ENCODE measurements at places on chromosomes 2 and 18.

DNA sequence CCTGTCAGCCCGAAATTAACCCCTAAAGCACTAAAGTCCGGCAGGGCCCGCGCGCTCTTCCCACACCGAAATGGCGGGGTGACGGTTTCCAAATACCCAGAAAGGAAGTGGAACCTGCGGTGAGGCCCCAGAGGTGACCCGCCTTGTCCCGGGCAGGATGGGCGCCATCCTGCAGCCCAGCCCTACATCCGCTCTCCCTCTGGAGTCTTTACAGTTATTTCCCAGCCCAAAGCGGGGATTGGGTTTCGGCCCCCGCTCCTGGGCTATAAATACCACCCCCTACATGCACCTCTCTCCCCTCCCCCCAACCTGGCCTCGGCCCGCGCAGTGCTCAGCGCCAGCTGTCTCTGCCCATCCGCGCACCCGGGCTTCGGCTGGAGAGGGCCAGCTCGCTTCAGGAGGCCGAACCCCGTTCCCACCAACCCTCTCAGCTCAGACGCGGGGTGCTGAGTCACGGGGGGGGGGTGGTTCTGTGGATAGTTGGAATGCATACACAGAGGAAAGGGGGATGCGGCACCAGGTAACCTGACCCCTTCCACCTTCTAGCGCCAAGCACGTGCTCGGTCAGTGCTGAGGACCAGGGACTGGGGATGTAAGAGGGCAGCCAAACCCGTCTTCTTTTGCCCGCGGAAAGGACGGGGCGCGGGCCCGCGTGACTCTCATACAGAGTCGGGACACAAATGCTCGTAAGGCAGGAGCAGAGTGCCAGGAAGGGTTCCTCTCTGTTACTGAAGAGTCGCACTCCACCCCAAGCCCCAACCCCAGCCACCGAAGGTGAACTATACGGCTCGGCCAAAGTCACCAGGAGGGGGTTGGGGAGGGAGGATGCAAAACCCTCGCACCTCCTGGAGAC lies at the start of gene TUBA4B:
TSS of gene TUBA4B (plus strand) at position 344 of the 853 bp plus-strand sequence. CDS start at position 509, 165 bp downstream.
- DNase-seq, result no peak

DNA sequence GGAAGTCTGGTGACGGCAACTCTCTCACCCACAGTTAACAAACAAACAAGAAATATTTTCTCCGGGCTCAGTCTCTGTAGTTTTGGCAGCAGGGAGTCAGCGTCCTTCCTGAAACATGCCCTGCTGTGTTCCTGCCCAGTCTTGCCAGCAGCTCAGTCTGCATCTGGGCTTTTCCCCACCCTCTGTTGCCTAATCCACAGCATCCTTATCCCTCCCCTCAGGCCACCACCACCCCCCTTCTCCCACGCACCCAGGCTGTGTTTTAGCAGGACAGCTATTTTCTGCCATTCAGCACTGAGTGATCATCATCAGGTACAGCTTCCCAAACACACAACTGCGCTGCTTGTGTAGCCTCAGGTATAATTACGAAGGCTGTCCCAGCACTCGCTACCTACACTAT lies 168.2 kb downstream of the DPP10 start:
- DNase-seq, result no peak

DNA sequence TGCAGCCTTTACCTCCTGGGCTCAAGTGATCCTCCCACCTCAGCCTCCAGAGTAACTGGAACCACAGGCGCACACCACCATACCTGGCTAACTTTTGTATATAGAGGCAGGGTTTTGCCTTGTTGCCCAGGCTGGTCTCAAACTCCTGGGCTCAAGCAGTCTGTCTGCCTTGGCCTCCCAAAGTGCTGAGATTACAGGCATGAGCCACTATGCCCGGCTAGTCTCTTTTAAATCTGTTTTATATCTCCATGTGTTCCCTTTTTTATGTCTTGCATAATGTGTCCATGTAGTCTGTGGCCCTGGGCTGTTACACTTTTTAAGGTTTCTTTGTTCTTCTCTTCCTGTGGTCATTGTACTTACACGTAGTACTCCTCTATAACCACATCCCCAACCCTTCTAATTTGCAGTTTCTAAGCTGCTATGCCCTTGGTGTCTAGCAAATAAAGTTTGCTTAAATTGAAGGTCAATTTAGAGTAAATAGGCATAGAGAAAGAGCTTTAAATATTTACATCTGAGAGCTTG lies 168.2 kb downstream of the MCFD2 start:
- no peak for DNase-seq

- DNase-seq, result no peak
Measured at GRCh38 chr2:109542384-109542783, 71.4 kb downstream of the SEPTIN10 start.

DNA sequence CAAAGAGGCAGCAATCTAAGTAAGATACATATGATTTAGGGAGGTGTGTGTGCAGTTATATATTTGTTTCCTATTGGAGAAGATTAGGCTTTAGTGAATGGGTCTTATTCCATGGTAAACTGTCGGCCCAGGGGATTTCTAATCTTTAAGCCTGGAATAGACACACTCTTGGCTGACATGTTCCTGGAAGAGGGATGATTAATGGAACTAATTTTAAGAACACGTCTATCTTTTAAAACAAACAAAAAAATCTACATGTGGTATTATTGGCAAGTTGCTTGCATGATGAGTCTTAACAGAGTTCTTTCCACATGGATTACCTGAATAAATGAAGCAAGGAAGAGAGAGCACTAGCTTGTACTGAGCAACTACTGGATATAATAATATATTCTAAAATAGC lies 114.2 kb upstream of the NT5C1B start:
- DNase-seq, result no peak

DNA sequence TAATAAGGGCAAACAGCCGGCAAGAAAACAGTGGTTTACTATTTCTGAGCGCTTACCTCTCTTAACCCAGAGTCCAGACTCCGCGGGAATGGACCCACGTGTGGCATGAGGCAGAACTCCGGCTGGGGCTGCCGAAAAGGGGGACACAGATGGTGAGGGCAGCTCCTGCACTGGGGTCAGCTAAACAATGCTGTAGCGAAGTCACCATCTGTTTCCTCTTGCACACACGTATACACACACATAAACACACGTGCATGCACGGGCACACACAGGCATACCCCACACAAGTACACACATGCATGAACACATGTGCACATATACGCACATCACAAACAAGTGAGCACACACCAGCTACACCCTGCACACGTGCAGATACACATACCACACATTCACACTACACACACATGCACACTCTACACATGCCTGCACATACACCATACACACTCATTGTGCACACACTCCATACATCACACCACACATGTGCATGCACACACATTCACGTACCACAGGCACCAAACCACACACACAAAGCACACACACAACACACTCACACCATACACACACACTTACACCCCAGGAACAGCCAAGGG lies 105.9 kb upstream of the ID2 start:
- DNase-seq, result no peak

GRCh38 chr2:8337321-8337720 lies 344.5 kb upstream of the ID2 start:
- DNase-seq, result no peak

DNA sequence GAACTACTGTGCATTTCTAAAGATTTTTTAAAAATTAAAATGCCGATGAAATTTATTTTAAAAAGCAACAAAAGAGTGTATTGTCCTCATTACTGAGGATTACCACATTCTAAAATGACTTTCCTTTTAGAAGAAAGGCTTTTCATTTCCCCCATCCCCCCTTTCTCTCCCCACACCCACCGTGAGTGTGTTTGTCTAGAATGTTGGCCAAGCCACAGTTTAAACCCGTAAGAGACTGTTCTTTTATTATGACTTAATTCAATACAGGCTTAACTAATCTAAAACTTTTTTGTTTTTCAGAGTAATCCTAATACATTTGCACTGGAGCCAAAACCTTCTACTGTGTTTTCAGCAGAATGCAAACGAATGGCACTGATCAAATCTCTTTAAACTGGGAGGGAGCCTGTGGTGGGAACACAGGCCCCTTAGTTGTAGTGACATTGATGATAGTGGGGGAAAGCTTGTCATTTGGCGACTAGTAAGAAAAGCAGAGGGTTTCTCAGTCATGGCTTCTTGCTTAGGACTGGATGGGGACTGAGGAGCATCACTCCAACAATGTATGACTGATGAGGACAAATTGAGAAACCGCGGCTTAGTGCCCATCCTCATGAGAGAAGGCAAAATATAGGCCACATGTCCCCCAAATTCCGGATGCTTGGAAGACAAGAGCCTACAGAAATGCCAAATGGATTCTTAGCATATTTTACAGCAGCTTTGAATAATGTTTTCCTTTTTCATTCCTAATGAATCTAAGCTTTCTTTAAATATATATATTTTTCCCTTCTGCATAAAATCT lies 154.0 kb upstream of the SMIM21 start:
- DNase-seq, result no peak

GRCh38 chr2:63320669-63321068 lies 267.6 kb downstream of the WDPCP start:
- no peak for DNase-seq

DNA sequence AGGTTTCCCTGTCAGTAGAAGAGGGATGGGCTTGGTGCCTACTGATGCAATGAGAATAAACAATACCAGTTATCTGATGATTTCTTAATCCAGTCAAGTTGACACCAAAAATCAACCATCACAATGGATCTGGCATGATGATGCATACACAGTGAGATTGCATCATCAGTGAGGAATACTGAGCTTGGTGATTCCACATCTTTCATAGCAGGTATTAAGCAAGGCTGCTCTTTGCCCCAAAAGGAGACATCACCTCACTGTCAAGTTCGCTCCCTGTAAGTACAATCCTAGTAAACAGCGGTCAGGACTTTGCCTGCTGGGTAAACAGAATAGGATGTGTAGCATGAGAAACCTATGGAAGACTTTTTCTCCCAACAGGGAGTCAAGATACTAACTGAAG lies 282.7 kb upstream of the CDH2 start:
- DNase-seq, result no peak

DNA sequence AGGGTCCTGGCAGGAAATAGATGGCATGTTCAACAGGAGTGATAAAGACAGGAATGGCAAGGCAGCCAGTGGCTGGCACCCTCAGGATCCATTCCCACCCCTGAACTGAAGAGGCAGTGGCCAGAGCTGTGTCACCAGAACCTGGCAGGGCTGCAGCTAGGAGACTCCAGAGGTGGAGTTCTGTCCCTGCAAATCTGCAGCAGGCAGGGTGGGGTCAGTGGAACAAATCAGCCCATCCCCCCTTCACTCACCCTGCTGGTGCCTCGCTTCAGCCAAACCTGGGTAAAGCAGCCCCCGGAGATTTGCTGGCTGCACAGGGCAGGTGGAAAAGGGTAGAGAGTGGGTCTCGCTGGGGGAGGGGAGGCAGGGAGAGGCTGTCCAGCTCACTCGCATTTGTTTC lies 12.7 kb downstream of the INPP5D start:
- DNase-seq, result no peak

- DNase-seq, result no peak
Measured at GRCh38 chr2:69771461-69771860, 29.5 kb downstream of the ANXA4 start.

DNA sequence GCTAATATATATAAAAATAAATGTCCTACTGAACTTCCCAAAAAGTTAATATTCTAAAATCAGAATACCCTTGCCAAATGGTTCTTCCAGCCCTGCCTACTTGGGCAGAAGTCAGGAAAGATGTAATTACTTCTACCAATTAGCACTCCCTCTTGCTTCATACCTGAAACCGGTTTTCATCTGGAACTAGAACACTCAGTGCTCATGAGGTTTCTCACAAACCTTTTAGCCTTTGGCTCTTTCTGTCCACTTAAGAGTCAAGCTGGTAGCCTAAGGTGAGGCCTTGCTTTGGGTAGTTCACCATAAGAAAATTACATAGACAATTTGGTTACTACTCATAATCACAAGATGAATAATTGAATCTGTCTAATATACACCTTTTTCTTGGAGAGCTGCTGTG lies 4.1 kb downstream of the DSG3 start:
- DNase-seq, result no peak

GRCh38 chr2:172085460-172086159 lies at the start of gene DLX1:
Gene DLX1, plus strand, starts transcription at chr2:172085507. Its CDS starts 171 bp downstream, at chr2:172085678.
- no peak for DNase-seq

DNA sequence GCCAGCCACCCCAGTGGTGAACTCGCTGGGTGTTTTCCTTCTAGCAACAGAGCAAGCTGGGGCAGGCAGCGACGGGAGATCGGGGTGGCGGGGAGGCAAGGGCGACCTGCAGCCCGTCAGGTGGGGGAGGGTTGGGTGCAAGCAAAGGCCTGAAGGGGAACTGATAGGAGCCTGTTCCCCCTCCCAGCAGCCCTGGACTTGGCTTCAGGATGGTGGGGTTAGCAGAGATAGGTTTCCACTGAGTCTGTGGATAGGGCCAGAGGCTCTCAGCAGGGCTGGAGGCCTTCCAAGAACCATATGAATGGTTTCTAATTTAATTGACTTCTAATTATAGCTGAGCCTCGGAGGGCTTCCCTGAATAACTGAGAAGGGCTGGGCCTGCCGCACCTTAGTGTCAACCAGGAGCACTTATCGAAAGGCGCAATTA lies 55.3 kb downstream of the EDAR start:
- DNase-seq, result no peak

GRCh38 chr2:120974950-120975349 lies 239.3 kb downstream of the GLI2 start:
- DNase-seq, result no peak

DNA sequence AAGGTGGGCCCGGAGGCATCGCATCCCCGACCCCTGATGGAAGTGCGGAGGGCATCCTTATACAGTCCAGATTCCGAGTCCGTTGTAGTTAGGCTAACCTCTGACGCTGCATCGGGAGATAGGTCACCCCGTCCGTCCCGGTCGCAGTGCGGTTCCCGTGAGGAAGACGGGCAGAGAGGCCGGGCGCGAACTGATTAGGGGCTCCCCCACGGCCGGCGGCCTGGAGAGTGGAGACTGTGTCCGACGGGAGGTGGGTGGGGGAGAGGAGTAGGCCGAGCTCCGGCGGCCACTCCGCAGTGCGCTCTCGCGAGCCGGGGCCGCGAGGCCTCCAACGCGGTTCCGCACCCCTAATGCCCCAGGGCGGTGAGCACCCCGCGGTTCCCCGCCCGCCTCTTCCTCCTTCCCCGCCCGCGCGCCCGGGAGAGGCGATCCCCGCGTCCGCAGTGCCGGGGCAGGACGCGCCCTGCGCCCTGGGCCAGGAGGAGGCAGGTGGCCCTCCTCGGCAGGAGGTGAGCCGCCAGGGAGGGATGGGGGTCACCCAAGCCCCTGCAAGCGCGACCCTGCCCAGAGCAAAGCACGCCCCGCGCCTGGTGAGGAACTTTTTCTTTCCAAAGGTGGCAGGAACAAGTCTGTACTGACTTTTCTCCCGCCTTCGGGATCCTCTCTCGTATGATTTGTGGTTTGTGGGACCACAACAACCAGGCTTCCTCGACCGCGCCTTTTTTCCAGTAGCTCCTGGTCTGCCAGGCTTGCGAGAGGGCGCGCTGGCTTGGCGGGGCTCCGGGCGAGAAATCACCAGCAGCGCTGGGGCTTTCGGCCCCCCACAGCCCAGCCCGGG lies 1.4 kb upstream of the SP5 start:
- no peak for DNase-seq

- DNase-seq, result no peak
Measured at GRCh38 chr18:61998335-61998734, 105.5 kb upstream of the RNF152 start.
